ENCODE measurements at places on chromosomes 11 and 22. TPM values are rescaled to one million over a fixed set of nuclear protein-coding genes. Genes with fewer than 3 reads are reported as not detected.

- no peak overlapping the region for H3K27ac ChIP-seq
- no peak overlapping the region for H3K4me3 ChIP-seq
- no peaks in the 10 kb centered on the region for H3K4me1 ChIP-seq
These were observed 15.8 kb upstream of the PKNOX2 start for GRCh38 chr11:125148743-125149142.

GRCh38 chr11:82998697-82999096 lies 73.0 kb downstream of the RAB30 start:
- H3K27me3 ChIP-seq: no peaks in the 10 kb centered on the region
- no peak for DNase-seq
- peaks cover 42% of the 10 kb centered on the region for H3K4me1 ChIP-seq
- H3K27ac ChIP-seq: no peak overlapping the region
- H3K36me3 ChIP-seq: peaks cover 6% of the 10 kb centered on the region

DNA sequence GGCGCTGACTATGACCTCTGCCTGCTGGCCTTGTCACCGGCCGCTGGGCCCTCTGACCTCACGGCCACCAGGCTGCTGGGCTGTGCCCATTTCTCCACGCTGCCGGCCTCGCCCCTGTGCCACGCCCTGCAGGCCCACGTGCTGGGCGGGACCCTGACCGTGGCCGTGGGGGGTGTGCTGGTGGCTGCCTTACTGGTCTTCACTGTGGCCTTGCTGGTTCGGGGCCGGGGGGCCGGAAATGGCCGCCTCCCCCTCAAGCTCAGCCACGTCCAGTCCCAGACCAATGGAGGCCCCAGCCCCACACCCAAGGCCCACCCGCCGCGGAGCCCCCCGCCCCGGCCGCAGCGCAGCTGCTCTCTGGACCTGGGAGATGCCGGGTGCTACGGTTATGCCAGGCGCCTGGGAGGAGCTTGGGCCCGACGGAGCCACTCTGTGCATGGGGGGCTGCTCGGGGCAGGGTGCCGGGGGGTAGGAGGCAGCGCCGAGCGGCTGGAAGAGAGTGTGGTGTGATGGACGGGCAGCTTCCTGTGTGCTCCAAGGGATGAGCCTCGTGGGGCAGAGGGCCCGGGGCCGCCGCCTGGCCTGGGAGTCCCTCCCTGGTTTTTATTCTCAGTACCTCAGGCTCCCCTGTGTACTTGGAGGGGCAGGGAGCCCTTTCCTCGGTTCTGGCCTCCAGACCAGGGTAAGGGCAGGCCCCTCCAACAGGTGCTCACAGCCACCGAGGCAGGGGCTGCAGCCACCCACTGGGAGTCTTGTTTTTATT lies 3.0 kb downstream of the LRFN4 start:
- no peak overlapping the region for H3K27ac ChIP-seq
- H3K4me3 ChIP-seq: no peak overlapping the region
- peaks cover 10% of the 10 kb centered on the region for H3K4me1 ChIP-seq
- DNase-seq: no peak
- no peaks in the 10 kb centered on the region for H3K27me3 ChIP-seq
- no peaks in the 10 kb centered on the region for H3K36me3 ChIP-seq

DNA sequence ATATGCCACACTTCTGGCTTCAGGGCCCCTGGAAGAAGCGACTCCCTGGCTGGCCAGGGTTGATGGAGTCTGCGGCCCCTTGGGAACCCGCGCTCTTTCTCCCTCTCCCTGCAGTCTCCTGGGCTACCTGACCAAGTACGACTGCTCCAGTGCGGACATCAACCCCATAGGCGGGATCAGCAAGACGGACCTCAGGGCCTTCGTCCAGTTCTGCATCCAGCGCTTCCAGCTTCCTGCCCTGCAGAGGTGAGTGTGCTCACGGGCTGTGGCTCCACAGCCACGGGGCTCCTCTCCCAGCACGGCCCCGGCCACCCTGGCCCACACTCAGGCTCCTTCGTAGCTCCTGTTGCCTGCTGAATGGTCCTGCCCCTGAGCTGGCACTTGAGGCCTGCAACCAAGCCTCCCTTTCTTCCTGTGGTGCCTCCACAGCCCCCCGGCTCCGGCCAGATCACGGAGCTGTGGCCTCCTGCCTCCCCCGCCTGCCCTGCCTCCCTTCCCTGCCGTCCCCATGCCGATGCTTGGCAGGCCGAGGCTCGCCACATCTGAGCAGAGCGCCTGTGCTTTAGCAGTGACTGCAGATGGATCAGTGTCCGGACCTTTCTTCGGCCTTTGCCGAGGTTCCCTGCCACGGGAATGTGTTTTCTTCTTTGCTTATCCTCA lies 36.2 kb upstream of the KRTAP5-7 start:
- no peak overlapping the region for H3K4me3 ChIP-seq
- H3K4me1 ChIP-seq: peaks cover 20% of the 10 kb centered on the region
- no peak for DNase-seq

- H3K36me3 ChIP-seq: no peaks in the 10 kb centered on the region
- H3K4me3 ChIP-seq: no peak overlapping the region
- peak overlapping the region; percentile 25 for H3K27ac ChIP-seq
These were observed 61.8 kb downstream of the IRAG1 start for GRCh38 chr11:10631761-10632160.

DNA sequence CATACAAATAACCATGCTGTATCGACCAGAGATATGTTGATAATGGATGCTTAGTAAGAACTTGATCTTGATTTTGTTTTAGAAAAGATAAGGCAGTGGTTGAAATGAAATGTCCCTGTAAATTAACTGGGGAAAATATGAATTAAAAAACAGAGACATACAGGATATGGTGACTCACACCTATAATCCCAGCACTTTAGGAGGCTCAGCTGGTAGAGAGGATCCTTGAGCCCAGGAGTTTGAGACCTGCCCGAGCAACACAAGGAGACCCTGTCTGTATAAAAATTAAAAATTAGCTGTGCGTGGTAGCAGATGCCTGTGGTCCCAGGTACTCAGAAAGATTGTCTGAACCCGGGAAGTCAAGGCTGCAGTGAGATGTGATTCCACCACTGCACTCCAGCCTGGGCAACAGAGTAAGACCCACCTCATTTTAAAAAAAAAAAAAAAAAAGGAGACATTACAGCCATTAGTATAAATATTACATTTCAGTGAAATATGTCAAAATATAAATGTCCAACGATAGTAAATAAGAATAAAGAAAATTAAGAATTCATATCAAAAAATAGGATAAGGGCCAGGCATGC lies 4.6 kb downstream of the PICALM start:
- peak overlapping the region; percentile 100 for H3K4me3 ChIP-seq
- DNase-seq: no peak
- no peaks in the 10 kb centered on the region for H3K27me3 ChIP-seq
- peaks cover 49% of the 10 kb centered on the region for H3K4me1 ChIP-seq

- H3K4me1 ChIP-seq: no peaks in the 10 kb centered on the region
- no peak overlapping the region for H3K27ac ChIP-seq
- no peak for DNase-seq
These were observed 18.8 kb upstream of the RBX1 start for GRCh38 chr22:40932396-40932795.

DNA sequence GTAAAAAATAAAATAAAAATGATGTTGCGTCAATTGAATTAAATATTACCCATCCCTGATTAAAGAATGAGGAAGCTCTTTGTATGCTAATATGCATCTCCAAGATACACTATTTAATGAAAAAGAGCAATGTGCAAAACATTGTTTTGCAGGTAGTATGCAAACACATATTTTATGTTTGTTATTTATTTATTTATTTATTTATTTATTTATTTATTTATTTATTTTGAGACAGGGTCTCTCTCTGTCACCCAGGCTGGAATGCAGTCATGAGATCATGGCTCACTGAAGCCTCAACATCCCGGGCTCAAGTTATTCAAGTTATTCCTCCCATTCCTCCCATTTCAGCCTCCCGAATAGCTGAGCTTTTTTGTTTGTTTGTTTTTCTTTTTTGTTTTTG lies 7.2 kb upstream of the CHST1 start:
- H3K27me3 ChIP-seq: peaks cover 19% of the 10 kb centered on the region
- no peak for DNase-seq
- H3K36me3 ChIP-seq: no peaks in the 10 kb centered on the region
- no peak overlapping the region for H3K4me3 ChIP-seq

ACR gene
- not detected for total RNA-seq

NELL1 gene
- total RNA-seq: not detected

All from activated CD8-positive, alpha-beta memory T cell treated with anti-CD3 and anti-CD28 coated beads, Interleukin-2, amount 10 ng/mL, durations not matched to agents 7 days and 5 days (primary cell).